ENCODE measurements at places on chromosomes 16 and 17.

DNA sequence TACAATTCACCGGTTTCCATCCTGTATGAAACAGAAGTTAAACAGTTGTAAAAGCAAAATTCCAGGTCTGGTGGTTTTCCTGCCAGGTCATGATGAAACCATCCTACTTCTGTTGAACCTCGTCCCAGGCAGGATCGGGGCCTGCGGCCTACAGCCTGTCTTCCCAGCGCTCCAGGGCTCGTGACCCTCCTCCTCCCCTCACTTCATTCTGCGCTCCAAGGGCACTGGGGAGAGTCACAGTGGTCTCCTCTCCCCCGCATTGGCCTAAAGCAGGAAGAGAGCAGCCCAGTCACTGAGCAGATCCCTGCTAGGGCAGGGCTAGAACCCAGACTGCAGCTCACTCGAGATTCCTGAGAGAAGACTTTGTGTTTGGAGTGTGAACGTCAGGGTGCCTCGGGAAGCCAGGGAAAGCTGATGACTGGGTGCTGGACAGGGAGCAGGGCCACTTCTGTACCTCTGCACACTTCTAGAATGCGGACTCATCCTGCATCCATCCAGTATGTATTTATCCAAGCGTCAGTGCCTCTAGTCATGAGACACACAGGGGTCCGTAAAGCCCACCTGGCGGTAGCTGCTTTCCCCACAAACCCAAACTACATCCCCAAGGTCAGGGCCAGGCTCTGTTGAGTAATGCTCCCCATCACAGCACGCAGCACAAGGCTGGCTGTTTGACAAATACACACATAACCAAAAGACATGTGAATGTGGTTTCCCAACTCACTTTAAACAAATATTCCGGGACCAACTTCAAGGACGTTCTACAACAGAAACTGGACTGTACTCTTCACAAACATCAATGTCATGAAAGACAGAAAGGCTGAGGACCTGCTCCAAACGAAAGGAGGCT is 1.7 kb upstream of the ITGAE start:
- no peak for DNase-seq

- DNase-seq, result no peak
These were observed 9.8 kb downstream of the PHB1 start for GRCh38 chr17:49404906-49405305.

GRCh38 chr17:51778842-51779241 is 379.7 kb downstream of the CA10 start:
- no peak for DNase-seq

DNA sequence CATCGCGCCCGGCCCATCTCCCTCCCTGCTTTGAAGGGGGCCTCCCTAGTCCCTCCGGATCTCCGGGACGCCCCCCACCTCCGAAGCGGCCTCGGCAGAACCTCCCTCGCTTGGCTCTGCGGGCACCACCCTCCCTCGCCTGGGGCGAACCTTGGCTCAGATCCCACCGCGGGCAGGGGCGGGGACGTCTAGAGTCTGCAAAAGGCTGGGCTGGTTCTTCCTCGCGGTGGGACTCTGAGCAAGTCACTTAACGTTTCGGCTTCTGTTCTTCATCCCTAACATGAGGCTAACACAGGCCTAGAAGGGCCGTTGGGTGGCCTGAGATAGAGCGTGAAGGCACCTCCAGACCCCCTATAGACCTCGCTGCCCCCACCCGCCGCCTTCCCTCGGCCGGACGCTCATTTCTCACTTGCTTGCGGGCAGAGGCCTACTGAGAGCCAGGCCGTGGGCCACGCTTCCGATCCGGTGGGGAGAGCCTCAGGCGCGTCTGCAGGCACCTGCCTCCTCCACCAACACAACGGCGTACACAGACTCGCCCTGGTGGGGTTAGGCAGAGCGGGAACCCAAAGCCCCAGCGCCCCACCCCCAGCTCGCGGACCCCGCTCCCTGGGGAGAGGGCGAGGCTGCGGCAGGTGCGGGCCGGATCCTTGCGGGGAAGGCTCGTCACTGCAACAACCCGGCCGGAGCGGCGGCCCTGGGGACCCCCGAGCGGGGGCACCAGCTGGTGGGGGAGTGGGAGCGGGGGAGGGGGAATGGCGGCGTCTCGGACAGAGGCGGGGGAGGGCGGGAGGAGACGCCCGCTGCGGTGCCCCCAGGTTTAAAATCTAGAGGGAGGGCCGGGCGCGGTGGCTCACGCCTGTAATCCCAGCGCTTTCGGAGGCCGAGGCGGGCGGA is 5.4 kb downstream of the MYO1C start:
- peak; percentile 81 for DNase-seq

GRCh38 chr17:9509236-9509816 is 66.3 kb downstream of the STX8 start:
- DNase-seq, result no peak

GRCh38 chr16:78105517-78105916 is 6.1 kb downstream of the WWOX start:
- DNase-seq, result no peak

- no peak for DNase-seq
These were observed 26.9 kb downstream of the CEP295NL start for GRCh38 chr17:78876094-78876597.

- DNase-seq, result no peak
These were observed at the start of gene EVI2B for GRCh38 chr17:31313982-31314781. EVI2B (minus strand) TSS chr17:31314054; CDS start chr17:31305609, 8,445 bp downstream.

DNA sequence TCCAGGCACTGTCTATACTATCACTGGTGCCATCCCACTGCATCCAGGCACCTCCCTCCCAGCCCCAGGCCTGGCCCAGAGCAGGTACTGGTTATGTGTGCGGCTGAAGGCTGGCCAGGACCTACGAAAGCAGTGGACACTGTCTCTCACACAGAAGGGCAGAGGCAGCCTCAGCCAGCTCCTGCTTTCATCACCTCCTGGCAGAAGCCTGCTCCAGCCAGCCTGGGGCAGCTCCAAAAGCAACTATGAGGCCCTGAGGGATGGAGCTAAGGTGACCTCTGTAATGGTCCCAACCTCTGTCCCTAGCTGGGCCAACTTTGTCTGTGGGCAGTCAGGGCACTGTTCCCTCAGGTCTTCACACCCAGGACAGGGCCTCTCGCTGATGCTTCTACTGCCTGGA is 18.8 kb downstream of the HSD11B2 start:
- no peak for DNase-seq

DNA sequence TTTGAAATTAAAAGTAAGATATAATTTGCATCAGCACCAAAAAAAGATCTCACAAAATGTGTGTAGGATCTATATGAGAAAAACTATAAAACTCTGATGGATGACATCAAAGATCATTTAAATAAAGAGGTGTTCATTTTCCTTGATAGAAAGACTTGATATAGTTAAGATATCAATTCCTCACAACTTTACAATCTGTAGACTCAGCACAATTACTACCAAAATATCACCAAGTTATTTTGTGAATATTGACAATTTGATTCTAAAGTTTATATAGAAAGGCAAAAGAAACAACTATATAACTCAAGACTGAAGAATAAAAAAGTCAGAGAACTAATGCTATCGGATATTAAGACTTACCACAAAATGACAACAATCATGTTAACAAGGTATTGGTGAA is 638.9 kb downstream of the HS3ST4 start:
- DNase-seq, result no peak

- no peak for DNase-seq
These were observed 121.3 kb upstream of the GSE1 start for GRCh38 chr16:85491798-85492294.

GRCh38 chr16:85101956-85102630 is 10.2 kb downstream of the CIBAR2 start:
- no peak for DNase-seq

GRCh38 chr17:79019632-79020584 is 4.1 kb upstream of the C1QTNF1 start:
- DNase-seq, result peak; percentile 43

Measured in stimulated activated CD4-positive, alpha-beta T cell treated with anti-CD3 and anti-CD28 coated beads, Interleukin-1b, Interleukin-23, amount 100 ng/mL, for 48 hours (primary cell).